ENCODE measurements at places on chromosomes 3 and 15.

- no peak for DNase-seq
Observed at GRCh38 chr3:31433679-31433992, 99.1 kb upstream of the STT3B start.

DNA sequence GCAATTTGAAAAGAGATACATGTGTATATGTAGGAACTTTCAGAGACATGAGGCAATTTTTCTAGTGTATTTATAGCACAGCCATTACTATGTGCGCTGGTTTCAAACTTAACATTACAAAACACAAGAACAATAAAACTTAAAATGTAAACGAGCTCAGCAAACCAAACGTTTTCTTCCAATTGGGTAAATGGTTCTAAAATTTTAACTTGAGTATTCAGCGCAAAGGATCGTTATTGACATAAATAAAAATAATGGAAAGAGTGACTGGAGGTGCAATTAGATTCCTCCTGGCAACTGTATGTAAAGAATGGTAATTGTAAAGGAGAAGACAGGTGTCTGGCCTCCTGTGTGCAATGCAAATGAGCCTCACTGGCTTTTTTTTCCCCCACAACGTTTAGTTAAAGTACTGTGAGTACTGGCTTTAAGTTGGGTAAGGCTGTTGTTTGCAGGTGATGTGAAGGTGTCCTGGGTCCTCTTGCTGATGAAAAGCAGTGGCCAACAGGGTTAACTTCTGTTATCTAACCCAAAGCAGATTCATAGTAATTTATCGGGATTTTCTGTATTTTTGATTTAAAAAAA is 14.1 kb upstream of the GADL1 start:
- no peak for DNase-seq

DNA sequence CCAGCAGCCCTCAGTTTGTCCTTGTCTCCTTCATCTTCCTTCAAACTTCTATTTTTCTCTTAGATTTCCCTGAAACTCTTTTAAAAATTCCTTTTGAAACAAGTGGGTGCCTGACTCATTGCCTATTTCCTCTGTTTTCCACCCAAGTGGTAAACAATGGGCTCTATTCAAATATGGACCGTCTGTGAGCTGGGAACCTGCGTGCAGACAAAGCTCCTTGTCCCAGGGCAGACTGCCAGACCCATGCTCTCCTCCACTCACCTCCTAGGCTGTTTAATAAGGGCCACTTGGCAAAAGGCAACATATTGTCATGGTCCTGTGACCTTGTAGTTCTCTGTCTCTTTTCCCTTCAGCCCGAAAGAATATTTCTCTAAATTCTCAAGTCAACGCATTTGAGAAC is 332.7 kb upstream of the THBS1 start:
- no peak for DNase-seq

GRCh38 chr15:32908872-32909271 is 191.1 kb downstream of the GREM1 start:
- no peak for DNase-seq

GRCh38 chr3:30221619-30222018 is 384.8 kb upstream of the TGFBR2 start:
- no peak for DNase-seq

- no peak for DNase-seq
Observed at GRCh38 chr3:60055765-60056164, 1005.9 kb upstream of the CFAP20DC start.

GRCh38 chr3:155791190-155791589 is 14.9 kb downstream of the C3orf33 start:
- DNase-seq, result no peak

- no peak for DNase-seq
Observed at GRCh38 chr15:68679161-68679560, 100.4 kb downstream of the CORO2B start.

DNA sequence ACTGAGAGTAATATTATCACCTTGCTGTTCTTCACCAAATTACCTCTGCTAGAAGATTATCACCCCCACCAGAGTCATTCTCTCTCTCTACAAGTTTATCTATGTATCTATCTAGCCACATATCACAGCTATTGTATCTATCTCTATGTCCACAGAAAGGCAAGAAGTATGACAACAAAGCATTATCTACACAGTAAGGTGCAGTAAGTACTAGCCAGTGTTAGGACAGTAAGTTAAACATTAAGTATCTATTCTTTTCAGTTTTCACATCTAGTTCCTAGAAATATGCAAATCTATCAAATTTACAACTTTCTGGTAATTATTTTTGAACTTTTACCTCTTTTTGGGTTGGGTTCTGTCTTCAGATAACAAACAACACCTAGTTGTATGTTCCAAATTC is 26.5 kb upstream of the XXYLT1 start:
- DNase-seq, result no peak
